ENCODE measurements at places on chromosomes 3 and 15. TPM values are rescaled to one million over a fixed set of nuclear protein-coding genes. Genes with fewer than 3 reads are reported as not detected.
A peak's percentile ranks its signal among the peaks of the same experiment; 100 is the strongest.

DNA sequence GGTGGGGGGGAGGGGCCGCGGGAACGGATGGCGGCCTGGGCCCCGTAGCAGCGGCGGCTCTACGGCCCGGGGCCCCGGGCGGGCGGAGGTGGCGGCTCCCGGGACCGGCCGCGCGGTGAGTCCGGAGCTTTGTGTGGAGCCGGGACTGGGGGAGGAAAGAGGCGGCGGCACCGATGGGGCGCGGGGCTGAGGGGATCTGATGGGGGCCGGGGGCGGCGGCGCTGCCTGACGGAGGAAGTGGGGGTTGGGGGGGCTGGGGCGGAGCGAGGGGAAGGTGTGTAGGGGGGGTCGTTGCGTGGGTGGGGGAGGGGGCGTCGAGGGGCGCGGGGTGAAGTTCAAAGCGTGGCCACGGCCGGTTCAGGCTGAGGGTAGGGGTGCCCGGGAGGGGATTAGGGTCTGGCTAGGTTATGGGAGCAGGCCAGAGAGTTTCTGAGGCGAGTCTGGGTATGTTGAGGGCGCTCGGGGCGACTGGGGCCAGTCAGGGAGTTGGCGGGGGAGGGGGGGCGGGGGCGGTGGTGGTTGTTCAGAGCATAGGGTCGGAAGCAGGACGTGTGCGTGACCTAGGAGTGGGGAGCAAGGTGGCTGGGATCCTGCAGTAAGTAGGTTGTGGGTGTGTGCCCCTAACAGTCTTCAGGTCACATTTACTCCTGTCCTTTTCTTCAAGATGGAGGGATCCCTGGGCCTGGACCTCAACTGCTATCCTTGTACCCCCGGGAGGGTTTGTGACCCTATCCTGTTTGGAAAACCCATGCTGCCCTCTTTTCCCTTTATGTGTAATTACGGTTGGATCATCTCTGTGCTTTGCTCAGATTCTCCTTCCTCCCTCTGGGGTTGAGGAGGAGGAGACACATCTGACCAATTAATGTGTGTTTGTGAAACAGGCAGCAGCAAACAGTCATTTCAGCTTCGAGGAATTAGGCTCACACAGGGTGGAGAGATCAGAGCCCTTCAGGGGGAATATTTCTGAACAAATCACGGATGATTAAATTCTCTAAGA, 644 bp downstream of the ZNF609 start:
- peak overlapping the region; percentile 92 for H3K27ac ChIP-seq
- H3K36me3 ChIP-seq = no peaks in the 10 kb centered on the region
- no peaks in the 10 kb centered on the region for H3K27me3 ChIP-seq
- DNase-seq = peak; percentile 54
- H3K4me1 ChIP-seq = peaks cover 23% of the 10 kb centered on the region

- H3K27me3 ChIP-seq = no peaks in the 10 kb centered on the region
- no peaks in the 10 kb centered on the region for H3K36me3 ChIP-seq
- peak; percentile 84 for DNase-seq
- H3K4me3 ChIP-seq = peak overlapping the region; percentile 59
- peak overlapping the region; percentile 80 for H3K27ac ChIP-seq
These were observed 110.3 kb upstream of the KLF13 start for GRCh38 chr15:31216215-31216911.

DNA sequence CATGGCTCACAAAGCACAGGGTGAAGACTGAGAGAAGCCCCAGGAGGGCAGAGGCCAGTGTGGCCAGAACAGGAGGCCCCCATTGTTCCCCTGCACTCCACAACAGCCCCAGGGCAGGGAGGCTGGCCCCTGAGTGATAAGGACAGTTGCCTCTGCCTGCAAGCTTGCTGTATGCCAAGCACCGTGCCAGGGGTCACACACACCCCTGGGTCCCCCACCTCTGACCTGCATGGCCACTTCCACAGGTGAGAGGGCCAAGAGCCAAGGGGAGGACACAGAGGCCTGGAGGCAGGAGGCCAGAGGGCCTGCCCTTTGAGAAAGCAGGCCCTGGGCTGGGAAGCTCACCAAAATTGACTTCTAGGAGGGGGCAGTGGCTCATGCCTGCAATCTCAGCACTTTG, 23.7 kb downstream of the ATRIP start:
- peaks cover 26% of the 10 kb centered on the region for H3K4me1 ChIP-seq
- no peak overlapping the region for H3K27ac ChIP-seq
- DNase-seq = no peak
- no peaks in the 10 kb centered on the region for H3K27me3 ChIP-seq

DNA sequence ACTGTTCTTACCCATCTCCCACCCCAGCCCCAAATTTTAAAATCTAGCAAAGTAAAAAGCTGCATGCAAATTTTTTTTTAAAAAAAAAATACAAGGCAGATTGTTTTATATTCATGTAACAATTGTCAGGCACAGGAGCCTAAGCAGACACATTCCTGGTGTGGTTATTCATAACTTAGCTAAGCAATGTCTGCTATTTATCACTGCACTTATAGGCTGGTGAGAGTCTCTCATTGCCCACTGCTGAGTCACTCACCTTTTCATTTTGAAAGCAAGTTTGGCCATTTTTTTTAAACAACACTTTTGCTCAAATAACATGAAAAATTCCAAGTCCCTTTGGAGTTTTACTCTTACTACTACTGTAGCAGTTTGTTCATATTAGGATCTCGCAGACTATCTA, 413.9 kb downstream of the RBMS3 start:
- H3K4me1 ChIP-seq = peaks cover 10% of the 10 kb centered on the region
- no peaks in the 10 kb centered on the region for H3K36me3 ChIP-seq
- H3K27me3 ChIP-seq = no peaks in the 10 kb centered on the region
- H3K27ac ChIP-seq = peak overlapping the region; percentile 79
- peak; percentile 57 for DNase-seq

NANOGP8 gene
- total RNA-seq = not detected

Data from uterus (tissue), 4 donors.